Testis (tissue), 5 donors: ENCODE measurements at places on chromosomes 7 and 10. TPM values are rescaled to one million over a fixed set of nuclear protein-coding genes. Genes with fewer than 3 reads are reported as not detected.

NEUROG3 gene
- not detected for total RNA-seq

- DNase-seq = no peak
These were observed 287 bp downstream of the DCLRE1A start for GRCh38 chr10:113853578-113854012.

CRPPA gene
- total RNA-seq = 2.1 TPM

INMT gene
- 41.2 TPM for total RNA-seq

DNA sequence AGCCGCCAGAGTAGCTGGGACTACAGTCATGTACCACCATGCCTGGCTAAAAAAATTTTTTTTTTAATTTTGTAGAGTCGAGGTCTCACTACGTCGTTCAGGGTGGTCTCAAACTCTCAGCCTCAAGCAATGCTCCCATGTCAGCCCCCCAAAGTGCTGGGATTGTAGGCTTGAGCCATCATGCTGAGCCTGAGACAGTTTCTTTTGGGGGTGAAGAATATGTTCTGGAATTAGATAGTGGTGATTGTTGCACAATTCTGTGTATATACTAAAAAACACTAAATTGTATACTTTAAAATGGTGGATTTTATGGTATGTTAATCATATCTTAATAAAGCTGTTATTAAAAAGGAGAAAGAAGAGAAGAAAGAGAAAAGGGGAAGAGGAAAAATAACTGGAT, 1.5 kb downstream of the CUZD1 start:
- DNase-seq = no peak

ZNF22 gene
- total RNA-seq = 12.6 TPM

CARD11 gene
- 3.9 TPM for total RNA-seq

ANAPC16 gene
- total RNA-seq = 47.9 TPM

C10orf67 gene
- 7.1 TPM for total RNA-seq

PRTFDC1 gene
- total RNA-seq = 1.2 TPM

DNA sequence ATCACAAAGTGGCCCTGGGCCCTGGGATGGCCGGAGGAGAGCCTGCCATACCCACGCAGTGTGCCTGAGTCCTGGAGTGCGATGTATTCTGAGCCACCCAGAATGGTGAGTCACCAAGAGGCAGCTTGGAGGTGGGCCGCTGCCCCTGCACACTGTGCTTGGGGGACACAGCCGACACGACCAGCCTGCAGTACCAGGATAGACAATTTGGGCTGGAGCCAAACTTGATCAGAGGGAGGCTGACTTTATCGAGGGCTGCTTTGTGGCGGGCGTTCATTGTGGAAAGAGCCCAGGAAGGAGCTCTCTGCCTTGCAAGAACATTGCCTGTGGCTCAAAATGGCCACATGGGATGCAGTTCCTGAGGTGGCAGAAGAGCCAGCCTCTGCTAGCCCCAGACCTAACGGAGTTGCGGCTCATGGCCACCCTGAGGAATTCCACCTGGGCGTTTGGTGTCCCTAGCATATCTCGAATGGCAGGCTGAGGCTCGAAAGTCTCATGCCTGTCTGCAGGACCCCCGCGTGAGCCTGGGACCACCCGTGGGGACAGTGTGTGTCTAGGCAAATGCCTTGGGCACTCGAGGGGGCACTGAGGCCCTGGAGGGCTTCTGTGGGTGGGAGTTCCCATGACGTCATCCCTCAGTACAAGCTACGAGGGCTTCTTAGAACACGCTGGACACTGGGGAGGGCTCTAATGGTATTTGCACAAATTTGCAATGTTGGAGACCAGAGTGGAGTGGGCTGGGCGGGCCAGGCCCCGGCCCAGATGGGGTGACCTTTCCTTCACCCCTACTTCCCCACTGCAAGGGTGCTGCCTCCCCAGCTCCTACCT, 79.7 kb downstream of the LHPP start:
- DNase-seq = no peak

TMEM196 gene
- total RNA-seq = not detected

ACTR3C gene
- 6.1 TPM for total RNA-seq

GRCh38 chr10:8563478-8563877, 509.0 kb downstream of the GATA3 start:
- DNase-seq = no peak

HABP2 gene
- total RNA-seq = 0.37 TPM

GRCh38 chr10:78407009-78407711, 373.5 kb downstream of the RPS24 start:
- peak; percentile 98 for DNase-seq

DNA sequence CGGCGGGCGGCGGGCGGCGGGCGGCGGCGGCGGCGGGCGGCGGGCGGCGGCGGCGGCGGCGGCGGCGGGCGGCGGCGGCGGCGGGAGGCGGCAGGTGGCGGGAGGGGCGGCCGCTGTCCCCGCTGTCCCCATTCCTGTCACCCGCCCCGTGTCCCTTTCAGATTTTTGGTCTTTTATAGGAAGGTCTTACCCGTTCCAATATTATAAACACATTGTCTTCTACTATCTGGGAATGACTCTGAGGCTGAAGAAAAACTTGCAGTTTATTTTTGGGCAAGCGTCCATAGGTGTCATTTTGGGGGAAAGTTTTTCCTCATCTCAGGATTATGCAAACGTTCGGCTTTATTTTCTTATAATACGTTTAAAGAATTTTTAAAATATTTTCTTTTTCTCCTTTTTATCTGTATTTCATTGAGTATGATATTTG, 578 bp downstream of the ZNF713 start:
- DNase-seq = no peak

PLCE1 gene
- 8.2 TPM for total RNA-seq

GRCh38 chr7:64893401-64893800, 9.7 kb upstream of the ZNF273 start:
- no peak for DNase-seq

DNA sequence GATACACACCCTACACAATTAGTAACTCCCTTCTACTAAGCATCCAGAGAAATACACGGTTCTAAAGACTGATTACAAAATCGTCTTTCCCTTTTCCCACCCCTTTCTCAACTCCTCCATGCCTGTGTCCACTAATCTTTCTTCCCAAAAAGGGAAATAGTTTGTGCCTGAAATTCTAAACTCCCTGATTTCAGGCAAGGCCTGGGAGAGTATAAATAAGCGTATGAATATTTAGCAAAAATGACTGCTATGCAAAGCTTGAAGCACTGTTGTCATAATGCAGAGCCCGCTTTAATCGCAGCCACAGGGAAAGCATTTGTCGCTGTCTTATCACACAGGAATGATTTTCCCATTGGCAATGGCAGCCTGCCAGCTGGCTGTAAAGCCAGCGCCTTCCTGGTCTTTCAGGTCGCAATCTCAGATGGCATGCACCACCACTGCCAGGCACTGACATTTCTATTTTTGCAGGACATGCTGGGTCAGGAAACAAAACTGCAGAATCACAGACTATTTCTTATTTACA, 142.9 kb upstream of the PCGF5 start:
- peak; percentile 56 for DNase-seq

- peak; percentile 94 for DNase-seq
These were observed 2.0 kb upstream of the TNRC18 start for GRCh38 chr7:5425507-5426225.

- no peak for DNase-seq
These were observed 16.0 kb downstream of the TCAF1 start for GRCh38 chr7:143885951-143886350.

SDK1 gene
- 24.9 TPM for total RNA-seq

GRCh38 chr7:32042900-32043299, 27.3 kb downstream of the PDE1C start:
- no peak for DNase-seq

- DNase-seq = no peak
These were observed 85.4 kb downstream of the PROSER2 start for GRCh38 chr10:11908536-11908935.

- DNase-seq = no peak
These were observed 2.6 kb downstream of the MKLN1 start for GRCh38 chr7:131330299-131330698.

DNA sequence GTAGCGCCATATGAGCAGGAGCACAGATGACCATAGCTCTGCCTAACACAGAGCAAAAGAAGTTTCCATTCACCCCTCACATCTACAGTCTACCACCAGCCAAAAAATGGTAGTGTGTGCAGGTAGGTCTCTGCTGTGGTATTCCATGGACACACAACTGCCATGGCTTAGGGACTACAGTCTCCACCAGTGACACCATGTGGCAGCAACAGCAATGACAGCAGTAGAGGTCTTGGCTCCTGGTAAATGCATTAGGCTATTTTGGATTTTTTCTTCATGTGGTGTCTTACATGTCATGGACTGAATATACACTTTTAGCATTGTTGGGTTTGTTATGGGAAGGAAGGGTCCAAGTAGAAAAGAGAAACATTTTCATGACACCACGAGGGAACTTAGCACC, 70.1 kb upstream of the CABCOCO1 start:
- DNase-seq = peak; percentile 56

SPOCK2 gene
- total RNA-seq = 113 TPM

- DNase-seq = no peak
These were observed 29.4 kb downstream of the CTBP2 start for GRCh38 chr10:125130916-125131315.

DNA sequence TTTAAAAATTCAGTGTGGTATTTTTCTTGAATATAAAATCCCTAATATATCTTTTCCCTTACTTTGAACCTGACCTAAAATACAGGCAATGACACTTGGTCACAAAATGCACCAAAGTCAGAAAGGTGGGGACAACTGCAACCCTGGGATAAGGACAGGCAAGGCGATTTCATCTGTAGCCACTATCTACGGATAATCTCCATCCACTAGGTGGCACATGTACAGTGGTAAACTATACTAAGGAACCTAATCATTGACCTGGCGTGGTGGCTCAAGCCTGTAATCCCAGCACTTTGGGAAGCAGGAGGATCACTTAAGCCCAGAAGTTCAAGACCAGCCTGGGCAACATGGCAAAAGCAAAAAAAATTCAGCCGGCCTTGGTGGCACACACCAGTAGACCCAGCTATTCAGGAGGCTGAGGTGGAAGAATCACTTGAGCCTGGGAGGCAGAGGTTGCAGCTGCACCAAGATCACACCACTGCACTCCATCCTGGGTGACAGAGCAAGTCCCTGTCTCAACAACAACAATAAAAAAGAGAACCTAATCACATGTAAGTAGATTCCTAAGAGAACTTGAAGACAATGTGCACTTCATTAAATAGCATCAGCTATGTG, 98.9 kb downstream of the KMT2C start:
- no peak for DNase-seq

ATG9B gene
- total RNA-seq = 14.9 TPM

DNA sequence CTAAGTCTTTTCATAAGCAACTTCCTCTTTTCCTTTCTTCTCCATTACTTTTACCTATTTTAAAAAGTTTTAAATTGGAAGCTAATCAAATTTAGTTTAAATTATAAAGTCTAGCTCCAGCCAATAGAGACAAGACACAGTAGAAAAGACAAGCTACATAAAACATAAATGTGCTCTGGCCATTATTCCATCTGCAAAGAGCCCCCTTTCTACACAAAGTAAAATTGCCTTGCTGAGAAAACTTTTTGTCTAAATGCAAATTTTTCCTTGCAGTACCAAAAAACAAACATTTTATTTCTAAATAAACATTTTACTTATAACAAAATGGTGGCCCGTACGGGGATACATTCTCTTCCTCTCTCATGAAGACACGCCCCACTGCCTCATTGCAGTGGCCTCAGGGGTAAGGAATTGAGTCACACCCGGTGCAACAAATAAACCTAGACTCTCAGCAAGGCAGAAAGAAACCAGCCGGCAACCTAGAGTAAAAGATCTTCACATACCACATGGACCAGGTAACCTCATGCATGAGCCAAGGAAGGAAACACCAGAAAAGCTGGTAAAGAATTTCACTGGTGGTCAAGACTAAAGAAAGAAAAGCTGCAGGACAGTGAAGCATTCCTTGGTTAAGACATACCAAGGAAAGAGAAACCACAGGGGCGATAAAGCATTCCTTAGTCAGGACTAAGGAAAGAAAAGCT, 71.6 kb upstream of the ZNF746 start:
- DNase-seq = no peak

DNA sequence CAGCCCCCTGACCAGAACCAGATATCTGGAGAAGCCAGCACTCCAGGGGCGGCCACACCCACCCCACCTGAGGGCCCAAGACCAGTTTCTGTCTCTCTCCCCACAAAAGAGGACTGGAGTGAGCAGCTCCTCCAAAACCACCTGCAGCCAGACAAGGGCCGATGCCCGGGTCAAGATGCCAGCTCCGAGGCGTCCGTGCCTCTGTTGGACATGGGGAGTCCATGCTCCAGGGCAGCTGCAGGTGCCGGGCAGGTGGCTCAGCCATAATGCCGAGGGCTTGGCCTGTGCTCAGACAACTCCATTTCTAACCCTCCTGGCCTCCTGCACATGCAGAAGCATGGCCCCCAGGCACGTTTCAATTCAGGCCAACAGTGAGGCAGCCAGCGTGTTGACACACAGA, 234.6 kb downstream of the MAD1L1 start:
- DNase-seq = no peak

DNA sequence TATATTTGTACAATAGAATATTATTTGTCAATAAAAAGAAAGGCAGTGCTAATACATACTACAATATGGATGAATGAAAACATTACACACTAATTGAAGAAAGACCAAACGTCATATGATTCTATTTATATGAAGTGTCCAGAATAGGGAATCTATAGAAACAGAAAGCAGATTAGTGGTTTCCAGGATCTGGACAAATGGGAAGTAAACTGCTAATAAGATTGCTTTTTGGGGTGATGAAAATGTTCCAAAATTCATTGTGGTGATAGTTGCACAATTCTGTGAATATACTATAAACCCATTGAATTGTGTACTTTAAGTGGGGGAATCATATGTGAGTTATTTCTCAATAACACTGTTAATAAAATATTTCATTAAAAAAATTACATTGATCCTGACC, 78.2 kb upstream of the IFRD1 start:
- no peak for DNase-seq

DNA sequence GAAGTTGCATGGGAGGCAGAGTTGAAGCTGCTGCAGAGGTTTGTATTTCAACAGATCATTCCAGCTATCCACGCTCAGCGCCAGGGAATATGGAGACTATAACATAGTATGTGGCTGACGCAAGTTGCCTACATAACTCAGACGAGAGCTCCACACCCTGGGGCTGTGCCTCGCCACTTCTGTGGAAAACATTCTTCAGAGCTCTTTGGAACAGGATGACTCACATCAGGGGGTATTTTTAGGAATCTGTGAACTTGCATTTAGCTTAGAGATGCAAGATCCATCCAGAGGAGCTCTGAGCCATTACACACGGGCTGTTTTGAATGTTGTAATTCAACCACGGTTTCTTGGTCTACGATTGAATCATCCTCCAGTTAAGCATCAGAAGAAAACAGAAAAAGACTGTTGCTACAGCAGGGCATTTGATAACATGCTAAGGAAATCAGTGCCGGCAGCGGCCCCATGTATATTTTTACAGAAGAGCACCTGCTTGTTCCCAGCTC, 481.5 kb upstream of the AKR1E2 start:
- DNase-seq = peak; percentile 43

- DNase-seq = no peak
These were observed 19.9 kb upstream of the LMOD2 start for GRCh38 chr7:123635551-123636359.

- no peak for DNase-seq
These were observed 102.8 kb downstream of the ARHGAP22 start for GRCh38 chr10:48501787-48502771.
